SHP77 treated with DMSO at 0.1 percent for 48 hours (cell line): ENCODE measurements at places on chromosomes 2 and 18.

GRCh38 chr2:168025487-168026202 lies 221.8 kb downstream of the STK39 start:
- DNase-seq = no peak

- DNase-seq = no peak
Measured at GRCh38 chr18:54684784-54685183, 93.7 kb downstream of the DYNAP start.

GRCh38 chr2:239725551-239725890 lies 299.6 kb downstream of the NDUFA10 start:
- DNase-seq = no peak

DNA sequence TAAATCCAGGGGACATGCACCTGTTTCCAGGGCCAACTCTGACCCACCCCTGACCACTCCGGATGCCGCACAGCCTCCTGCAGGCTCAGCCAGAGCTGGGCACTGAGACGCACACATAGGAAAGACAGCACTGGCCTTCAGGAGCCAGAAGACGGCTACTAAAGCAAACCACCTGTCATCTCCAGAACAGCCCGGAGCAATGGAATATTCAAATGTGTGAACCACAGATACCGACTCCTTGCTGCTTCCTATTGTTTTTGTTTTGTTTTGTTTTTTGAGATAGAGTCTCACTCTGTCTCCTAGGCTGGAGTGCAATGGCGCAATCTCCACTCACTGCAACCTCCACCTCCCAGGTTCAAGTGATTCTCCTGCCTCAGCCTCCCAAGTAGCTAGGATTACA lies 94.0 kb downstream of the LAMA1 start:
- no peak for DNase-seq

GRCh38 chr18:42891705-42892104 lies 223.8 kb downstream of the RIT2 start:
- peak; percentile 33 for DNase-seq

DNA sequence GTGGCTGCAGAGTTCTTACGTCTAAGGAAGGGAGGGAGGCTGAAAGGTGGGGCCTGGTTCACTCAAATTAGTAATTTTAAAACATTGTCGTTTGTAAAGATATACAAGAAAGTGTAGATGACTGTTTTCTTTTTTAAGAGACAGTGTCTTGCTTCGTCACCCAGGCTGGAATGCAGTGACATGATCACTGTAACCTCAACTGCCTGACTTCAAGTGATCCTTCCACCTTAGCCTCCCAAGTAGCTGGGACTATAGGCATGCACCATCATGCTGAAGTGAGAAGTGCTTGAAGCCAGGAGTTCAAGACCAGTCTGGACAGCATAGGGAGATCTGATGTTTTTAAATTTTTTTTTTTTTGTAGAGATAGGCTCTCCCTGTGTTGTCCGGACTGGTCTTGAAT lies 52.9 kb downstream of the HNRNPLL start:
- DNase-seq = no peak

- DNase-seq = no peak
Measured at GRCh38 chr2:59034837-59035236, 793.7 kb upstream of the FANCL start.

- DNase-seq = no peak
Measured at GRCh38 chr2:79025421-79025820, at the start of gene REG3G. Gene REG3G, plus strand, starts transcription at chr2:79025702. Its CDS starts 392 bp downstream, at chr2:79026094.

DNA sequence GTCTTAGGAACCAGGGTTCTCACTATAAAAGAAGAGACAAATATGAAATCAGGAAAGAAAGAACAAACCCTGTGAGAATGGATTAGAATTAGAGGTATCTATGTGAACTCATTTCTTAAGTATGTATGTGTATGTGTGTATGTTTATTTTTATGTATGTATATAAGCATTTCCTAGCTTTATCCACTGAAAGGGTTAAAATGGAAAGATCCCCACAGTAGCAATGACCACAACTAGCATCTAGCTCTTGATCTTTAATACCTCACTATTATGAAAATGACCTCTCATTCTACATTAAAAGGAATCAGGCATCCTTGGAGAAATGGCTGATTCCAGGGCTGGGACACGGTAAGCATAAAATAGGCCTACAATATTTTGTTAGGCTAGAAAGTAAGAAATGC lies 31.6 kb downstream of the RTN4 start:
- DNase-seq = no peak

- no peak for DNase-seq
Measured at GRCh38 chr2:159160954-159161353, 125.5 kb downstream of the WDSUB1 start.

DNA sequence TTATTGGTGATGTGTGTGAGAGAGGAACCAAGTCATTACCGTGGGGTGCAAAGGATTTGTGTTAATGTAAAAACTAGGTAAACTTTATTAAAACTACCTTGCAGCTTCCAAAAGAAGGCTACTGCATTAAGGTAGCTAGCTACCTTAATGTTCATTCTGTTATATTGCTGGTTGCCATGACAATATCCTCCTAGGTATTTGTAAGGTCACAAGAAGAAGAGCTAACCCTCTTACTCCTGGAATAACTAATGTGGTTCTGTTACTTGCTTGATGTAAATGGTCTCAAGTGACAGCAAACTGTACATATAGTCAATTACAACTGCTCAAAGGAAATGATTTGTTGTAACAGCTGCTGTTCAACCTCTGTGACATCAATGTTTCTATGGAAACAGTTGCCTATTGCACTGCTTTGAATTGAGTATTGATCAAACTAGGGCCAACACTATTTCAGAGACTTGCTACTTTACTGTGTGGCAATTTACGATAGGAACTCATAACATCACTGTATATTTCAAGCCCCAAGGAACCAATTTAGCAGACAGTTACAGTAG lies 319.8 kb upstream of the HNRNPA3 start:
- DNase-seq = peak; percentile 72

DNA sequence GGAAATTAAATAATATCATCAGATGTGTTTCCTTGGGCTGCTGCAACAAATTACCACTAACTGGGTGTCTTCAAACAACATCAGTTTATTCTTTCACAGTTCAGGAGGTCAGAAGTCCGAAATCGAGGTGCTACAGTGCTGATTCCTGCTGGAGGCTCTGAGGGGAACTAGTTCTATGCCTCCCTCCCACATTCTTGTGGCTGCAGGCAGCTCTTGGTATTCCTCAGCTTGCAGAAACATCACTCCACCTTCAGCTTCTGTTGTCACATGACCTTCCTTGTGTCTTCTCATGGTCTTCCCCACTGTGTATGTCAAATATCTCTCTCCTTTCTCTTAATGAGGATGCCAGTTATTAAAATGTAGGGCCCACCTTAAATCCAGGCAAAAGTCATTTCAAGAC lies 29.3 kb upstream of the DCC start:
- no peak for DNase-seq

DNA sequence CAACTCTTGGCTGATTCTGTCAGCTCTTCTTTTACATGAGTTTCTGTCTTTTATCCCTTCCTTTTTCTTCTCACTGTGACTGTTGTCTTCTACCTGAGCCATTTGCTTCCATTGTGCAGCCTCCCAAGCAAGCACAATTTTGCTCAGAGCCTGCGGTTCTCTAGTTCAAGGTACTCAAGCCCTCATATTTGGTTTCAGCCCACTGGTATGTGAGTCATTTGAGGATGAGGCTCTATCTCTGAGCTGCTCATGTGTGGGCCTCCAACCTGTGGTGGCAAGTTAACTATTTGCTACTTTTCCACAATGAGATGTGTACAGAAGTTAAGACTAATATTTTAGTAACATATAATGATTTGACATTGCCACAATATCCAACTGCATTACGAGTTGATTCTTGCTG lies 183.0 kb downstream of the PHLPP1 start:
- DNase-seq = no peak

GRCh38 chr18:12944709-12945108 lies 3.1 kb upstream of the SEH1L start:
- DNase-seq = no peak

- no peak for DNase-seq
Measured at GRCh38 chr18:43161528-43161927, 46.0 kb upstream of the RIT2 start.

DNA sequence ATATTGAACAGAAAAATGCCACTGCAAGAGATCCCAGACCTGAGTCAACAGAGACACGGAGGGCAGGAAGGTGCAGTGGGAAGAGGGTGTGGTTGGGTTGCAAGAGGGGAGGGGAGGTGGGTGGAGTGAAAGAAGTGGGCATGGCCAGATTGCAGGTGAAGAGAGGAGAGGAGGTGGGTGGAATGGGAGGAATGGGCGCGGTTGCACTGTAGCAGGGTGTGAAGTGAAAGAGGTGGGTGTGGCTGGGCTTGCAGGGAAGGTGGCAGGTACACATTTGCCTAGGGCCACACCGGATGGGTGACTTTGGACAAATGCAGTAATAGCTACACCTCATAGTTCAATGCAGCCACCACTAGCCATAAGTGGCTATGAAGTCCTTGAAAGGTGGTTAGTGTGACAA lies 71.1 kb downstream of the DOCK10 start:
- DNase-seq = no peak

GRCh38 chr2:178191511-178191910 lies 2.8 kb upstream of the OSBPL6 start:
- no peak for DNase-seq
